ENCODE measurements at places on chromosomes 3 and 15. TPM values are rescaled to one million over a fixed set of nuclear protein-coding genes. Genes with fewer than 3 reads are reported as not detected.

- peak; percentile 67 for DNase-seq
Measured at GRCh38 chr15:76991741-76992645, 2.9 kb upstream of the PSTPIP1 start.

DNA sequence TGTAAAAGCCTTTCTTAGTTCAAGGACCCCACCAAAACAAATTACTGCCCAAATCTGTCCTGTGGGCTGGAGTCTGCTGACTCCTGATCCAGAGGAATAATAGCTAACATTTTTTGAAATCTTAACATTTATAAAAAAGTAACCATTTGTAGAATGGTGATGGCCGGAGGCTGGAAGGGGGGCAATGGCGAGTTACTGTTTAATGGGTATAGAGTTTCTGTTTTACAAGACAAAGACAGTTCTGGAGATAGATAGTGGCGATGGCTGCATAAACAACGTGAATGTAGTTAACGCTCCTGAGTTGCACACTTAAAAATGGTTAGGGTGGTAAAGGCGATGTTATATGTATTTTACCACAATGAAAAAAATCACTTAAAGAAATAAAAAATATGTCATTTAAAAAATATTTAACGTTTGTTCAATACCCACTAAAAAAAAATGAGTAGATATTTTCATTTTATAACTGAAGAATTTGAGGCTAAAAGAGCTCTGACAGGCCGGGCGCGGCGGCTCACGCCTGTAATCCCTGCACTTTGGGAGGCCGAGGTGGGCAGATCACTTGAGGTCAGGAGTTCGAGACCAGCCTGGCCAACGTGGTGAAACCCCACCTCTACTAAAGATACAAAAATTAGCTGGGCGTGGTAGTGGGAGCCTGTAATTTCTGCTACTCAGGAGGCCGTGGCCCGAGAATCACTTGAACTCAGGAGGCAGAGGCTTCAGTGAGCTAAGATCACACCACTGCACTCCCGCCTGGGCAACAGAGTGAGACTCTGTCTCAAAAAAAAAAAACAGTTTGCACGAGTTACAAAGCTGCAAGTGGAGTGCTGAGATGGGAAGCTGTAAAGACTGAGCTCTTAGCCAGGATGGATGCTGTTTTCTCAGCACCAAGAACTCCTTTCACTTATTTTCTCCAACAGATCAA lies 37.6 kb downstream of the IGF2BP2 start:
- DNase-seq = no peak

GRCh38 chr3:64242435-64242834 lies 17.2 kb upstream of the PRICKLE2 start:
- no peak for DNase-seq

GRCh38 chr15:66740802-66741201 lies 38.8 kb downstream of the SMAD6 start:
- DNase-seq = peak; percentile 92

- DNase-seq = no peak
Measured at GRCh38 chr15:38308797-38309196, 56.2 kb downstream of the SPRED1 start.

Gene APOD
- polyA plus RNA-seq = 174 TPM

Gene FETUB
- 0.07 TPM for polyA plus RNA-seq

Gene DUOXA2
- 0.05 TPM for polyA plus RNA-seq
